ENCODE measurements at places on chromosomes 12 and 14.
A peak's percentile ranks its signal among the peaks of the same experiment; 100 is the strongest.

GRCh38 chr12:100234591-100235304 is 32.1 kb downstream of the DEPDC4 start:
- peak; percentile 35 for DNase-seq

- DNase-seq, result no peak
These were observed 243.1 kb downstream of the BCAT1 start for GRCh38 chr12:24705741-24706358.

GRCh38 chr12:101670007-101670671 is 27.3 kb upstream of the CHPT1 start:
- peak; percentile 78 for DNase-seq

GRCh38 chr14:20820063-20820904 is 17.6 kb upstream of the RNASE1 start:
- DNase-seq, result no peak

DNA sequence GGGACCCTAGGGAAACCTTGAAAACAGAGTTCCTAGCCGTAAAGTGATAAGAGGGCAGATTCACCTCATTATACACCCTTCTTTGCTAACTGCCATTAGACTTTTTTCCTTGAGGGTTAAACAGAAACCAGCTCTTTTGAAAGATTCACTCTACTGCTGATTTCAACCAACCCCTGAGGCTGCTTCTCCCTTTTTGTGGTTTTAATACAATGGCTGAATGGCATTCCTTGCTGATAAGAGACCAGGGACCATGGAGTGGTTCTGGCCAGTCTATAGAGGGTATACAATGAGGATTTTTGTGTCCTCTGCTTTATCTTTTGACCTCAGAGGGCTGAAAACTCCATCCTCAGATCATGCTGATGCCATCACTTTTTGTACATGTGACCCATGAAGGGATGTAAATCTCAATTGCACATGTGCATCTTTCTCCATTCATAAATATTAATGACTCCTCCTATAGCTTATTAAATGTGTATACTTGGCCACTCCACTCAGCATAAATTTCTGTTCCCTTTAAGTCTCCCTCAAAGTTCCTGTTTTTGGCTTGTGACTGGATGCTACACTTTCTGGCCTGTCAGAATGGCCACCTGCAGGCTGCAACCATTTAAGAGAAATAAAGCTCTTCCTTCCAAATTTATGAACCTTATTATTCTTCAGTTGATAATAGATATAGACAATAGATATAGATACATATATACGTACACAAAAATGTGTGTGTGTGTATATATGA is 233.8 kb upstream of the SEL1L start:
- DNase-seq, result no peak

DNA sequence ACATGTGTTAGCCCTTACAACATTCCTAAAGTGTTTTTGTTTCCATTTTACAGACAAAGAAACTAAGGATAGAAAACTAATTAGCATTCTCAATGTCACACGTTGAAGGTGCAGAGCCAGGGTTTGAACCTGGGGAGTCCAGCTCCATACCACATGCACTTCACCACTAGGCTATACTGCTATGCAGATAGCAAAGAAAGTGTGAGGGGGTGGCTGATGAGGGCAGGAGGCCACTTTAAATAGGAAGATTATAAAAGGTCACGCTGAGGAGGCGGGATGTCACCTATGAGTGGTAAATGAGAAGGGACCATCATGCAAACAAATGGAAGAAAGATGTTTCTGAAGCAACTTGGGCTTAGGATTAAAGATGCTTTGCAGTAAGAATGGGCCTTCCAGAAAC is 213.9 kb downstream of the EGLN3 start:
- no peak for DNase-seq

DNA sequence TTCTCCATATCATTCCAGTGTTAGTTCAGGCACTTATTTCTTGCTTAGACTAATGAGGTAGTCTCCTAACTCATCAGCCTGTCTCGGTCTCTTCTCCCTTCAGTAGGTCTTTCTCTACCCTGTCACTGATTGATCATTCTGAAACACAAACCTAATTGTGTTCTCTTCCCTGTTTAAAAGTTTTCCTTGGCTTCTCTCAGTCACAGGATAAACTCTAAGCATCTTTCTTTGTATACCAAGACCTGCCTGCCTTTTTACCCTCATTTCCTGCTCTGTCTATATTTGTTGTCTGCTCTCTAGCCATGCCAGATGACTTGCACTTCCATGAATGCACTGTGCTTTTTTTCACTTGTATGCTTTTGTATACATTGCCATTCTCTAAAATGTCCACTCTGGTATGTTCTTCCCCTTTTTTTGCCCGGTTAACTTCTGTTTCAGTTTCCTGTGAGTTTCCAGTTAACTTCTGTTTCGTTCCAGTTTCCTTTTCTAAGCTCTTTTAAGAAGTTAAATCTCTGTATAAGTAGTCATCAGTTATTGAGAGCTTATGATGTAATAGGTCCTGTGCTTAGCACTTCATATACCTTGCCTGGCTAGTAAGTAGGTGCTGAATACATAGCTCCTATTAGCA is 12.8 kb downstream of the DIP2B start:
- peak; percentile 42 for DNase-seq

GRCh38 chr12:3518902-3519301 is 27.9 kb downstream of the PRMT8 start:
- no peak for DNase-seq

GRCh38 chr12:108271951-108272872 is 66.9 kb downstream of the CMKLR1 start:
- no peak for DNase-seq

DNA sequence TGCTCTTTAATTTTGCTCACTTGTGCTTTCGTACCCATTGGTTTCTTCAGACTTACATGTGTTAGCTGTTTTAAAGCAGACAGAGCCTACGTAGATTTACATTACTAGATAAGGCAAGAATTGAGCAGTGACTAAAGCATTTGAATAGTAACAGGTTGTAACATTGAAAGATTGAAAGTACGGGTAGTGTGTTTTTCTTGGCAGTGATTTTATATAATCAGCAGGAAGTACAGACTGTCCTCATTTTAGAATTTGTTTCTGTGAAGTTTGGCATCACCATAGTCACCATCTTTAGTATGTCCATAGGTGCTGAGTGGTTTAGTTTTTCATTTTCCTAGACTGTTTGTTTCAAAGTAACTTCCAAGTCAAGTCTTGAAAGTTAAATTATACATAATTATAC is 14.0 kb downstream of the RTRAF start:
- no peak for DNase-seq

DNA sequence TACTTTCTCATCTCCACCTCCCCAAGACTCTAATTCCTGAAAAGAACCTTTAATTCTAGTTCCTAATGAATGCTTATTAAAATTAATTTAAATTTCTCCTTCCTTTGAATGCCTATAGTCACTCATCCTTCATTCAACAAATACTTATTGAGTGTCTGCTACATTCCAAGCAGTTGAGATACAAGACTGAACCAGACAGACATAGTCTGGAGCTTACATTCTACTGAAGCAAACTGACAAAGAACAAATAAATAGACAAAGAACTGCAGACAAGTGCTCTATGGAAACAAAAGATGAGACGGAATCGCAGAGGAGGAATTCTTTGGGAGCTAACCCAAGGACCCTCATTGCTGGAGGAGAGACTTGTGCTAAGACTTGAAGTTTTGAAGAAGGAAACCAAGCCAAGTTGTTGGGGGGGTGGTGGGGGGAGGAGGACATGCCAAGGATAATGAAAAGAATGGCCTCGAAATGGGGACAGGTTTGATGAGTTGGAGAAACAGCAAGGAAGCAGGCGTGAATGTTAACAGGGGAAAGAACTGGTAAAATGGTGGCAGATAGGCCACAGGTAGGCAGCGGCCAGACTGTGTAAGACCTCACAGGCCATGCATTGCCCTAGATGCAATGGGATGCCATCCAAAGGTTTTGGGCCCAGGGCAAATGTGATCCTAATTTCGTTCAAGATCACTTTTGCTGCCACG is 9.7 kb upstream of the TDG start:
- DNase-seq, result no peak

- DNase-seq, result peak; percentile 69
These were observed 82.0 kb upstream of the OTOGL start for GRCh38 chr12:80017261-80017870.

DNA sequence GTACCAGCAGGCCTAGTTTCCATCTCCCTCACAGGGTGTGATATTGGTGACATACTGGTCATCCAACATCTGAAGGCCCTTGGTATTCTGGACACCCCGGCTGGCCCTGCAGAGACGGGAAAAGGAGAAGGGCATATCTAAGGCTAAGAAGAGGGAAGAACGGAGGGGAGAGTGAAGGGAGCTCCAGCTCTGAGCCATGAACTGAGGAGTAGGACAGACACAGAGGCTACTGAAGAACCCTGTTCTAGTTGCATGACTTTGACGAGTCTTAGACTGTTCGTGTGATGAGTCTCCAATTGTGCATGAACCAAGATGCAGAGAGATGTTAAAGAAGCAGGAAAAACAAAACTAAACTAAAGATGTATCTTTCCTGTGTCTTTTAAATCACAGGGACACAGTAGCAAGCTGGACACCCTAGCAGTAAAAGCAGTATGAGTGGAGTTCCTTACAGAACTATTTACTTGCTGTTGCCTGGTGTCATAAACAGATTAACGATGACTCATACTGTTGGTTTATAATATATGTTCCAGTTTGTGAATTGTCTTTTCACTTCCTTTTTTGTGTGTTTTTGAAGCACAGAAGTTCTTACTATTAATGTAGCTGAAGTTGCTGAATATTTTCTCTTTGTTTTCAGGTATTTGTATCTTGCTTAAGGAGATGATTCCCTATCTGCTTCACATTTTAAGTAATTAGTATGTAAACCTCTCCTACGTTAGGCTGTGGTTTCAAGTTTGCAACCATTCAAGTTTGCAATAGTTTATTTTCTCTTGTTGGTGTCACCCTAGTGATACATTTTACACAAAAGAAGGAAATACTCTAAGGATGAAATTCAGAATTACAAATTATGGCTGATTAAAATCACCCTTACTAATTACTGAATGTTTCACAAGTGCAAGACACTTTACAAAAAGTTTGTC is 15.7 kb downstream of the FAR2 start:
- DNase-seq, result peak; percentile 98
